ENCODE measurements at places on chromosomes 13 and 19.

GRCh38 chr13:41500511-41500910 is 43.2 kb downstream of the RGCC start:
- no peaks in the 10 kb centered on the region for H3K4me1 ChIP-seq
- H3K36me3 ChIP-seq: no peaks in the 10 kb centered on the region
- no peak overlapping the region for H3K4me3 ChIP-seq

- no peaks in the 10 kb centered on the region for H3K27me3 ChIP-seq
- DNase-seq: peak; percentile 2
- H3K4me1 ChIP-seq: no peaks in the 10 kb centered on the region
- no peak overlapping the region for H3K27ac ChIP-seq
- H3K36me3 ChIP-seq: no peaks in the 10 kb centered on the region
- no peak overlapping the region for H3K4me3 ChIP-seq
Observed at GRCh38 chr13:34207334-34207733, 389.4 kb downstream of the RFC3 start.

GRCh38 chr19:44840811-44841210 is 5.3 kb upstream of the NECTIN2 start:
- no peak overlapping the region for H3K27ac ChIP-seq
- no peaks in the 10 kb centered on the region for H3K36me3 ChIP-seq
- no peaks in the 10 kb centered on the region for H3K27me3 ChIP-seq
- DNase-seq: no peak
- peaks cover 7% of the 10 kb centered on the region for H3K4me1 ChIP-seq

DNA sequence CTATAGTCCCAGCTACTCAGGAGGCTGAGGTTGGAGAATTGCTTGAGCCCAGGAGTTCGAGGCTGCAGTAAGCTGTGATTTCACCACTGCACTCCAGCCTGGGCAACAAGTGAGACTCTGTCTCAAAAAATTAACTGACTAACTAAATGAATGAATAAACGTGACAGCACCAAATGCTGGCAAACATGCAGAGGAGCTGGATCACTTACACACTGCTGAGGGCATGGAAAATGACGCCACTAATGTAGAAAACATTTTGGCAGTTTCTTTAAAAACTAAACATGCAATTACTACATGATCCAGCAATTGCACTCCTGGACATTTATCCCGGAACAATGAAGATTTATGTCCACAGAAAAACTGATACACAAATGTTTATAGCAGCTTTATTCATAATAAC is 31.3 kb upstream of the GTF3A start:
- no peak for DNase-seq
- no peak overlapping the region for H3K27ac ChIP-seq
- H3K27me3 ChIP-seq: peaks cover 16% of the 10 kb centered on the region

DNA sequence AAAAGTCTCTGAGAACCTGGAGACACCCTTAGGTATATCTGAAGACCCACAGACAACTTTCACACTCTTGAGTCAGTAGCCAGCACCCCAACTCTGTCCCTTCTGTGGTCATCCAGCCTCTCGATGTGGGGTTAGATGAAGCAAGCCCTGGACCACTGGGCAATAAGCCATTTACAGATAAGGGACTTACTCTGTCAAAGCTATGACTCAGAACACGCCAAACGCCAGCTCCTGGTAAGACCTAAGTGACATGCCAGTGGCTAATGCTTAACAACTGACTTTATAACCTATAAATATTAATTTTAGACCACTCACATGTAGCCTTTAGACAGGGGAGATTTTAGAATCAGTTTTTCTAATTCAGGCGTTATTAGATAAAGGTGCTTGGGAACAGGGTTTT is 85.7 kb downstream of the SHISA2 start:
- no peaks in the 10 kb centered on the region for H3K36me3 ChIP-seq
- no peak overlapping the region for H3K27ac ChIP-seq
- DNase-seq: no peak
- H3K4me1 ChIP-seq: peaks cover 6% of the 10 kb centered on the region
- no peak overlapping the region for H3K4me3 ChIP-seq
- no peaks in the 10 kb centered on the region for H3K27me3 ChIP-seq

- no peaks in the 10 kb centered on the region for H3K27me3 ChIP-seq
- peak; percentile 34 for DNase-seq
- no peak overlapping the region for H3K27ac ChIP-seq
- no peaks in the 10 kb centered on the region for H3K36me3 ChIP-seq
- H3K4me3 ChIP-seq: no peak overlapping the region
Observed at GRCh38 chr19:38152461-38153379, 71.3 kb downstream of the DPF1 start.

DNA sequence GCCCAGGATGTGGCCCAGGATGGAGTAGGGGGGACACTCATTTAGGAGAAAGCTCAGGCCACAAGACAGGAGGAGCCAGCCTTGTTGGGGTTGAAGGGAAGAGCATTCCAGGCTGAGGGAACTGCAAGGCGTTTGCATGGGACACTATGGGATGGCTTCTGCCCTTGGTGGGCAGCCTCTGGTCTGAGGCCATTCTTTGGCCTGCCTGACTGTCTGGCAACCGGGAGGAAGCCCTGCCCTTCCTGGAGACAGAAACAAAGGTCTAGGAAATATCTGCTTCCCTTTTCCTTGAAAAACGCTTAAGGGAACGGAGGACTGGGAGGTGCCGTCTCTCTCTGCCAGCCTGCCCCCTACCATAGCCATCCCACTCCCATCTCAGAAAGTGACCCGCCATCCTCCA is 2.8 kb upstream of the ICAM1 start:
- DNase-seq: no peak
- H3K4me1 ChIP-seq: peaks cover 6% of the 10 kb centered on the region
- no peaks in the 10 kb centered on the region for H3K36me3 ChIP-seq
- no peaks in the 10 kb centered on the region for H3K27me3 ChIP-seq
- no peak overlapping the region for H3K27ac ChIP-seq

DNA sequence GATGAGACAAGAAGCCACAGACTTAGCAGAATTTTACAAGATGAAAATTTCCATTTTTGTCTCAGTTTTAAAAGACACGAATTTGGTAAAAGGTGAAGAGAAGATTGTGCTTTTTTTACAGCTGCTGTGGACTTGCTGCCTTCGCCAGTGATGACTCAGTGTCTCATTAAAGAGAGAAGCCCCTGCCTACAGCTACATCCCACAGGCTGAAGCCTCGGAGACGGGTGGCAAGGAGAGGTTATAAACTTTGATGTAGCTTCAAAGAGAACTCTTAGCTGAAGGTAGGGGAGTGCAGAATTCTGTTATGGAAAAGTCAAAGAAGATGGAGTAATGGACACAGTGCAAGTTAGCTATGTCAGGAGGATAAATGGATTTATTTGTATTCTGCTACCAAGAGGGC is 683.4 kb upstream of the ARGLU1 start:
- H3K27ac ChIP-seq: no peak overlapping the region
- H3K4me3 ChIP-seq: no peak overlapping the region
- H3K27me3 ChIP-seq: no peaks in the 10 kb centered on the region
- H3K4me1 ChIP-seq: no peaks in the 10 kb centered on the region

DNA sequence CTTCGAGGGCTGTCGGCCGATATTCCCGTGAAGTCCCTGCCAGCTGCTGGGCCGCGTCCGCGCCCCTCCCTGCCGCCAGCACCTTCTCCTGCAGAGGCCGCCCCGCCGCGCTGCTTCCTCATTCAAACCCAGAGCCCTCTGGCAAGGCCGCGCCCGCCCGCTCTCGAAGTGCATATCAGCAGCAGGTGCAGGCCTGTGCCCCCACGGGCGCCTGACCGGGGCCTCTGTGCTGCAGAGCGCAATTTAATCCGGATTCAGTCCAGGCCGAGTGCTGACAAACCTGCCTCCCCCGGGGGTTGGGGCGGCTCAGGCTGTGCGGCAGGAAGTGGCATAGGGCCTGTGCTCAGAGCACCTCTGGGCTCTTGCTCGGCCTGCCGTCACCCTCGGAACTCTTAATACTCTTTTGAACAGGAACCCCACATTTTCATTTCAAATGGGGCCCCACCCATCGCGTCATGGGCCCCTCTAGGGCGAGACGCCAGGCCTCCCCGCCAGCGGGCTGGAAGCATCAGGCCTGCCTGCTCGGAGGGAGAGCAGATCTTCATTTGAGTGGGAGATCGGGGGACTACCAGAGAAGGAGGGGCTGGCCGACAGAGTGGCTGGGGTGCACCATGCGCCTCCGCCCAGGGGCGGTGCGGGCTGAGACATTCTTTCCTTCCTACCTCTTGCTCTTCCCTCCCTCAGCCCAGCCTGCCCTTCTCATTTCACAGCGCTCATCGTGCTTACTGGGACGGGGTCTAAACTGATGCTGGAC is 125.7 kb downstream of the TNFRSF19 start:
- no peaks in the 10 kb centered on the region for H3K4me1 ChIP-seq
- H3K27me3 ChIP-seq: no peaks in the 10 kb centered on the region
- H3K27ac ChIP-seq: no peak overlapping the region
- no peaks in the 10 kb centered on the region for H3K36me3 ChIP-seq

- peak overlapping the region; percentile 94 for H3K4me3 ChIP-seq
- H3K36me3 ChIP-seq: peaks cover 15% of the 10 kb centered on the region
- H3K27ac ChIP-seq: peak overlapping the region; percentile 73
- H3K27me3 ChIP-seq: no peaks in the 10 kb centered on the region
Observed at GRCh38 chr19:56566904-56567273, 379 bp upstream of the ZNF470 start.

GRCh38 chr13:27942972-27943371 is 23.2 kb downstream of the PDX1 start:
- H3K27me3 ChIP-seq: peaks cover 3% of the 10 kb centered on the region

DNA sequence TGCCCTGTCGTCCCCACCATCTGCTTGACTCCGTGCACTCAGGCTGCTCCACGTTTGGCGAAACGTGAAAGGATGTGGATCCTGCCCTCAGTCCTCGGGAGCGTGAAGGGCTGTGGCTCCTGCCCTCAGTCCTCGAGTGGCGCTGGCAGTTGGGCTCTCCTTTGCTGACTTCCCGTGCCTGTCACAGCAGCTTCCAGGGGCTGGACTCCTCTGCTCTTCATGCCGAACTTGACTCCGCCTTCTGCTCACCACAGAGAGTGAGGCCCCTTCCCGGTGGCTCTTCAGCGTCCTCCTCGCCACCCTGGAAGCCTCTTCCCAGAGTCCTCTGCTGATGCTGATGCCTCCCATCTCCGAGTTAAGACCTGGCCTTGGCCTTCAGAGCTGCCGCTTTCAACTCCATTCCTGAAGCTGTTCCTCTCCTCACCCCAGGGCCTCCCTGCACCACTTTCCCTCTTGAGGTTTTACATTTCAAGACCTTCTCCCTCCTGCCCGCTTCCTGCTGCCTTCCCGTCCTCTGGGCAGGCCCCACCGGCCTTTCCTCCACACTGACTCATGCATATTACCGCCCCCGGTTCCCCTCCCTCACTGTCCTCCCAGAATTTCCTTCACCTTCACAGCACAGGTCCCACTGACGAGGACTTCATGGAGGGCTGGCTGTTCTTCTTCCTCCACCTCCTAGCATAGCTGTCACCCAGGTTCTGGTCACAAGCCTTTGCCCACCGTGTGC is 111.7 kb downstream of the SHISA2 start:
- no peak overlapping the region for H3K4me3 ChIP-seq
- no peaks in the 10 kb centered on the region for H3K27me3 ChIP-seq
- peaks cover 19% of the 10 kb centered on the region for H3K4me1 ChIP-seq
- no peaks in the 10 kb centered on the region for H3K36me3 ChIP-seq

DNA sequence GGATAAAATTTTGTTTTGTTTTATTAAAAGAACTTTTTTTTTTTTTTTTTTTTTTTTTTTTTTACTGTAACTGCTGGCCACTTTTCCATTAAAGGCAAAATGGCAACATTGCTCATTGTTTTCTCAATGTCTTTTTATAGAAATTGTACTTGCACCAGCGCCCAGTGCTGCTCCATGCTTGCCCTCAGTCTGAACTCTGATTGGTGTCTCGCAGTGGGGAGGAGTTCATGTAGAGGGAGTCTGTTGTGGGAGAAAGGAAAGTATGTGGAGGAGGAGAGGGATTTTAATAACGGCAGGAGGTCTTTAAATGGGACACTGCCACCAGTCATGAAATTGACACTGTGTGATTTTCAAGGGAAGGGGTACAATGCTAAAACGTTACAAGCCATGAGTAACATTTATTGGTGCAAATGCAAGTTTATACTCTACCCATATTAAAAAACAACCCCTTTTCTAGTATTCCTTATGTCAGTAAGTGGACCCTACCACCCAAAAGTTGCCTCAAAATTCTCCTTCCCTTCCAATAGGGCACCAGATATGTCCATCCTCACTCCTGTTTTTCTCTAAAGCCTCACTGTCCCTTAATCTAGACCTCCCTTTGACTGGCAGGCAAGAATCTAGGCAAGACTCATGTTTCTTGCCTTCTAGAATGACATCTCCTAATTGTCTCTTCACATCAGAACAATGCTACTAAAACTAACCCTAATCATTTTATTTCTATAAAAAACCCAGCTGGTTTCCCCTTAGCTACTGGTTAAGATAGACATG is 3.2 kb downstream of the RASL11A start:
- H3K4me1 ChIP-seq: no peaks in the 10 kb centered on the region
- no peaks in the 10 kb centered on the region for H3K27me3 ChIP-seq
- no peak for DNase-seq
- H3K36me3 ChIP-seq: no peaks in the 10 kb centered on the region
- no peak overlapping the region for H3K27ac ChIP-seq
- H3K4me3 ChIP-seq: no peak overlapping the region

DNA sequence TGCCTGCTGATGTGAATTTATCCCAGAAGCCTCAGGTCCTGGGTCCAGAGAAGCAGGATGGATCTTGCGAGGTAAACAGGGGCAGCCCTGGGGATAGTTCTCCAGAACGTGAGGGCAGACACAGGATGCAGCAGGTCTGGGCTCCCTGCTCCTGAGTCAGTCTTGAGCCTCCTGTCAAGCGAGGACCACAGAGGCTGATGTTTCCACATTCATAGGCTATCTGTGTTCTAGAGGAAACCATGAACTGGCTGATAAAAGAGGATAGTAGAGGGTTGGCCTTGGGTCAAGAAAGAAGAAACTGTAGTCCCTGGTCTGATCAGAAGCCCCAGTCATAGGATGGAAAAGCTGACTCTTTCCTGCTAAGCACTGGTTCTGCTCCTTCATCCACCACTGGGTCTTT is 2.2 kb downstream of the ZNF175 start:
- H3K36me3 ChIP-seq: peaks cover 3% of the 10 kb centered on the region
- no peak overlapping the region for H3K4me3 ChIP-seq
- H3K4me1 ChIP-seq: peaks cover 3% of the 10 kb centered on the region
- peaks cover 13% of the 10 kb centered on the region for H3K27me3 ChIP-seq
- no peak for DNase-seq
- H3K27ac ChIP-seq: no peak overlapping the region

DNA sequence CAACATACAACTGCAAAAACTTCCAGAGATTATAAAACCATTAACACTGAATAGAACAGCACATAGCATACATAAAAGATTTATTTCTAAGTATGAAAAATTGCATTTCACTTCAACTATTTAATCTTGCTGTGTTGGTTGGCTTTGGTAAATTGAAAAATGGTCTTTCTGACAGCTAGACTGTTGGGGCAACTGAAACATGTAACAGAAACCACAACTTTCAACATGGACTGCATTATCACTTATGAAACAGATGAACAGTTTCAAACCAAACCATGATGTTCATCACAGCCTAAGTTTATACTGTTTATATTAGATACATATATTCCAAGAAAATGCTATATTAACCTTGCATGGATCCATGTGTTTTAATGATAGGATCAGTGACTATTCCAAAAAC is 324.1 kb upstream of the PCDH9 start:
- no peak for DNase-seq
- no peaks in the 10 kb centered on the region for H3K27me3 ChIP-seq
- no peak overlapping the region for H3K27ac ChIP-seq
- no peaks in the 10 kb centered on the region for H3K4me1 ChIP-seq
- no peak overlapping the region for H3K4me3 ChIP-seq
- H3K36me3 ChIP-seq: no peaks in the 10 kb centered on the region

GRCh38 chr19:48490981-48491792 is 20.4 kb downstream of the LMTK3 start:
- no peaks in the 10 kb centered on the region for H3K27me3 ChIP-seq
- peak; percentile 78 for DNase-seq
- H3K36me3 ChIP-seq: no peaks in the 10 kb centered on the region
- peak overlapping the region; percentile 41 for H3K4me3 ChIP-seq
- H3K27ac ChIP-seq: peak overlapping the region; percentile 76

GRCh38 chr19:1449467-1450442 is at the start of gene APC2:
APC2 (plus strand) TSS chr19:1450121; CDS start chr19:1453002, 2,881 bp downstream.
- peaks cover 45% of the 10 kb centered on the region for H3K27me3 ChIP-seq
- DNase-seq: peak; percentile 84
- H3K4me3 ChIP-seq: no peak within 1 kb of the TSS
- peaks cover 13% of the 10 kb centered on the region for H3K4me1 ChIP-seq
- no peak within 1 kb of the TSS for H3K27ac ChIP-seq

All from A673 (cell line).